ENCODE measurements at places on chromosomes 13 and 19. TPM values are rescaled to one million over a fixed set of nuclear protein-coding genes. Genes with fewer than 3 reads are reported as not detected.

HSPB6 gene
- 44.7 TPM for total RNA-seq

ZNF433 gene
- 3.2 TPM for total RNA-seq

CYP4F3 gene
- not detected for total RNA-seq

POU4F1 gene
- total RNA-seq, result not detected

RNF225 gene
- total RNA-seq, result 0.15 TPM

NRTN gene
- total RNA-seq, result not detected

RPS28 gene
- total RNA-seq, result 1,293 TPM

MAST1 gene
- total RNA-seq, result not detected

TEX26 gene
- total RNA-seq, result not detected

FUT1 gene
- total RNA-seq, result under 0.01 TPM

ZNF98 gene
- not detected for total RNA-seq

ADGRE2 gene
- 0.35 TPM for total RNA-seq

CGB2 gene
- not detected for total RNA-seq

TEX101 gene
- total RNA-seq, result not detected

NKG7 gene
- total RNA-seq, result not detected

BCAM gene
- 2.6 TPM for total RNA-seq

KIR3DL2 gene
- total RNA-seq, result not detected

LGALS7 gene
- not detected for total RNA-seq

CYP4F2 gene
- total RNA-seq, result not detected

ZNF850 gene
- total RNA-seq, result 1.2 TPM

SLITRK5 gene
- not detected for total RNA-seq

ZNF497 gene
- 0.68 TPM for total RNA-seq

SYT3 gene
- not detected for total RNA-seq

USHBP1 gene
- 1.1 TPM for total RNA-seq

SIGLEC8 gene
- total RNA-seq, result not detected

TEKTIP1 gene
- not detected for total RNA-seq

KLK12 gene
- total RNA-seq, result not detected

ZNF57 gene
- 4.7 TPM for total RNA-seq

TLE6 gene
- 0.12 TPM for total RNA-seq

PRX gene
- 0.90 TPM for total RNA-seq
